A549 (cell line): ENCODE measurements at places on chromosomes 13 and 19. TPM values are rescaled to one million over a fixed set of nuclear protein-coding genes. Genes with fewer than 3 reads are reported as not detected.

Gene SIGLEC10
- not detected in 3 replicates for polyA plus RNA-seq

Gene KL
- polyA plus RNA-seq: not detected in 3 replicates

Gene CDC42EP5
- not detected in 3 replicates for polyA plus RNA-seq

Gene C1QTNF9B
- not detected in 3 replicates for polyA plus RNA-seq

Gene C2CD4C
- polyA plus RNA-seq: 0.41 to 0.71 TPM (median 0.57 TPM) in 3 replicates

Gene MAP4K1
- polyA plus RNA-seq: 1.3 to 2.6 TPM (median 2.1 TPM) in 3 replicates

Gene MISP
- 56.9 to 62.7 TPM (median 61.4 TPM) in 3 replicates for polyA plus RNA-seq

Gene PTH2
- polyA plus RNA-seq: not detected in 3 replicates

Gene ZNRF4
- polyA plus RNA-seq: not detected in 3 replicates

Gene SLC10A2
- not detected in 3 replicates for polyA plus RNA-seq

Gene ZNF730
- polyA plus RNA-seq: not detected in 3 replicates

Gene KIR2DL4
- not detected in 3 replicates for polyA plus RNA-seq

Gene SBK2
- polyA plus RNA-seq: 1.1 to 1.6 TPM (median 1.2 TPM) in 3 replicates

Gene URI1
- polyA plus RNA-seq: 116 to 125 TPM (median 119 TPM) in 3 replicates

Gene ECSIT
- 23.0 to 24.4 TPM (median 23.8 TPM) in 3 replicates for polyA plus RNA-seq

Gene DCT
- not detected in 3 replicates for polyA plus RNA-seq

Gene CYP4F12
- polyA plus RNA-seq: 5.0 to 6.3 TPM (median 5.6 TPM) in 3 replicates

Gene TMEM86B
- 2.8 to 3.4 TPM (median 3.2 TPM) in 3 replicates for polyA plus RNA-seq

Gene MYO9B
- 23.9 to 28.1 TPM (median 27.7 TPM) in 3 replicates for polyA plus RNA-seq

Gene PCDH20
- not detected in 3 replicates for polyA plus RNA-seq

Gene GDF15
- 53.4 to 58.4 TPM (median 56.9 TPM) in 3 replicates for polyA plus RNA-seq

Gene ZNF540
- polyA plus RNA-seq: 0.15 to 0.39 TPM (median 0.22 TPM) in 3 replicates

Gene KLK10
- 0.05 TPM in 1 of 3 replicates, not detected in the others for polyA plus RNA-seq

Gene PINLYP
- polyA plus RNA-seq: 0.27 to 0.37 TPM (median 0.28 TPM) in 3 replicates

Gene ZNF667
- not detected in 3 replicates for polyA plus RNA-seq

Gene NAPSA
- 1.5 to 2.0 TPM (median 1.7 TPM) in 3 replicates for polyA plus RNA-seq

Gene SMIM44
- polyA plus RNA-seq: not detected in 3 replicates

Gene C19orf33
- 487 to 531 TPM (median 489 TPM) in 3 replicates for polyA plus RNA-seq

Gene SELENOV
- not detected in 3 replicates for polyA plus RNA-seq

Gene SHISA7
- 0.01 TPM in 1 of 3 replicates, not detected in the others for polyA plus RNA-seq

Gene CLEC4M
- not detected in 3 replicates for polyA plus RNA-seq

Gene CACNG7
- polyA plus RNA-seq: 6.3 to 7.6 TPM (median 6.8 TPM) in 3 replicates

Gene ZNF582
- 1.0 to 1.5 TPM (median 1.1 TPM) in 3 replicates for polyA plus RNA-seq

Gene SULT2B1
- polyA plus RNA-seq: 30.1 to 36.5 TPM (median 34.3 TPM) in 3 replicates

Gene ASF1B
- 37.8 to 46.2 TPM (median 42.1 TPM) in 3 replicates for polyA plus RNA-seq
